ENCODE measurements at places on chromosomes 2 and 18.

GRCh38 chr18:8462651-8463185, 146.5 kb upstream of the RAB12 start:
- no peak for DNase-seq

DNA sequence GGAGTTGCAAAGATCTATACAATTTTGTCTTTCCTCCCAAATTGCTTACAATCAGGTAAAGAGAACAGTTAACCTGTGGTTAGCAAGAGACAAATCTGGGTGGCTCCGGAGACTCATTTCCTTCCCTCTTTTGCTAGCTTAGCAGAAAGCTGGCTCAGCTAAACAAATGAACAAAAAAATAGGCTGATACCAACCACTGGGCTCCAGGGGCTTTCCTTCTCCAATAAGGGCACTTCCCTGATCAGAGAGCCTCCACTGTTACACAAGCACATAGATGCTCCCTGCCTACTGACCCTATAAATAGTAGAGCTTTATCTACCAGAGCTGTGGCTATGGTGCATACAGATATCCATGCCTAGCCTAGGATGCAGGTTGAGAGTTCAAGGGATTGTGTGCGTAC, 90.1 kb upstream of the ARL5A start:
- no peak for DNase-seq

GRCh38 chr18:58402247-58402646, 226.6 kb downstream of the ALPK2 start:
- no peak for DNase-seq

GRCh38 chr2:136327162-136327852, 209.4 kb upstream of the CXCR4 start:
- peak; percentile 9 for DNase-seq

GRCh38 chr2:123717636-123718334, 307.3 kb upstream of the CNTNAP5 start:
- DNase-seq: no peak

DNA sequence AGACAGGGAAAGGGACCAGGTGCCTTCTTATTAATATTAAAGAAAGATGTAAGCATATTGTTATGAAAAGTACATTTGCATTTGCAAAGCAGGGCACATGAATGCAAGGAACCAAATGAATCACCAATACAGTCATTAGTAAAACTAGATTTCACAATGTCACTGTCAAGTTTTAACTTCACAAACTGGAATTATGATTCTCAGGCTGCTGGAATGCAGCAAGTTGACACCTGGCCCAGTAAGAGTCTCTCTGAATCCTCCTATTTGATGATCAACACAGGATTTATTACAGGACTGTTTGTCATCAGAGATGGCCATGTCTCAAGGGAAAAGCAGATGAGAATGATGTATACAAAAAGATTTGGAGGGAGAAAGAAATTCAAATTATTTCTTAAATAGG, 72.9 kb upstream of the STK39 start:
- DNase-seq: peak; percentile 33

Data from GM23248 (cell line).